Activated CD4-positive, alpha-beta T cell treated with anti-CD3 and anti-CD28 coated beads, Interleukin-10, Interleukin-2, amounts not matched to agents 100 ng/mL and 50 ng/mL, durations not matched to agents 16 hours and 8 hours (primary cell): ENCODE measurements at places on chromosomes 2 and 18.
A peak's percentile ranks its signal among the peaks of the same experiment; 100 is the strongest.

- peak; percentile 47 for DNase-seq
These were observed 101.7 kb downstream of the AGAP1 start for GRCh38 chr2:235595422-235596010.

DNA sequence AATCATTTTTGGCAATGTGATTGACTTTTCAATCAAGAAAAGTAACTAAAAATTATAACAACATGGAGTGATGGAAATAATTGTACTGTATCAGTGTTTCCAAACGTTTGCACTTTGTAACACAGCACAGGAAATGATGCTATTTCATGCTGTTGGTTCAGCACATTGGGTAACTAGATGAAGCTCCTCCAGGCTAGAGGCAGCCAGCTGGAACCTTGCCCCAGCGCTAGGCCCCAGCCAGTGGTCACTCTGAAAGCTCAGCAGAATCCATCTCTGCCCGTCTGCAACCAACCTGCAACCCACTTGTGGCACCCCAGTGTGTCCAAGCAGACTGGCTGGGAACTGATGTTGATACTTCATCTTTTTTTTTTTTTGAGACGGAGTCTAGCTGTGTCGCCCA is 15.3 kb downstream of the UNC50 start:
- DNase-seq, result no peak

DNA sequence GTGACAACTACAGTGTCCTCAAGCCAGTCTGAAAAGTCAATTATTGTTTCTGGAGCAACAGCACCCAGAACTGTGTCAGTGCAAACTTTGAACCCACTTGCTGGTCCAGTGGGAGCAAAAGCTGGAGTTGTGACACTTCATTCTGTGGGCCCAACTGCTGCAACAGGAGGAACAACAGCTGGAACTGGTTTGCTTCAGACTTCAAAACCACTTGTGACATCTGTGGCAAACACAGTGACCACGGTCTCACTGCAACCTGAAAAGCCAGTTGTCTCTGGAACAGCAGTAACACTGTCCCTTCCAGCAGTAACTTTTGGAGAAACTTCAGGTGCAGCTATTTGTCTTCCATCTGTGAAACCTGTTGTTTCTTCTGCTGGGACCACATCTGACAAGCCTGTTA is 59.8 kb downstream of the TAF4B start:
- peak; percentile 11 for DNase-seq

- no peak for DNase-seq
These were observed 161.4 kb downstream of the MYO3B start for GRCh38 chr2:170339322-170339721.

GRCh38 chr2:215651412-215651811 is 215.5 kb upstream of the FN1 start:
- DNase-seq, result no peak

GRCh38 chr2:58788402-58788801 is 547.3 kb upstream of the FANCL start:
- no peak for DNase-seq

DNA sequence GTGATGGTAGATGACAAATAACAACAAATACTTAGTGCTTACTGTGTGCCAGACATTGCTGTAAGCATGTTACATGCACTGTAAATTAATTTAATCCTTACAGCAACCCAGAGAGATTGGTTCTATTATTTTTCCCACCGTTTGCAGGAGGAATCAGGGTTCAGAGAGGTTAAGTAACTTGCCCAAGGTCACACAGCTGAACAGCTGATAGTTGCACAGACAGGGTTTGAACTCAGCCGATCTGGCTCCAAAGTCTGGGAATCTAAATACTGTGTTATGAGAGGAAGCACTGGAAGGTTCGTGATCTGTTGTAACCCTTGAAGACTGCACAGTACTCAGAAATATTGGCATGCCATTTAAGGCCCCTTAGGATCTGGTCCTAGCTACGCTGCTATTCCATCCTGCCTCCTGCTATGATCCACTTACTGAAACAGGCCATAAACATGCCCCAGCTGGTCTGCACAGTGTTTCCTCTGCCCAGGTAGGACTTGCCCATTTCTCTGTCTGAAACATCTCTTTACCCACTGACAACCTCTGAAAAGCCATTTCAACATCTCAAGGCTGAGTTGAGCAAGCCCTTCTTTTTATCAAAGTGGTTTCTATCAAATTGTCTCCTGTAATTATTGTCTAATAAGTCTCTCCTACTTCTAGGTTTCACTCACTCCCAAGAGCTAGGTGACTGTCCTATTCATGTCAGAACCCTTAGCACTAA is 40.4 kb upstream of the MRPL33 start:
- no peak for DNase-seq

DNA sequence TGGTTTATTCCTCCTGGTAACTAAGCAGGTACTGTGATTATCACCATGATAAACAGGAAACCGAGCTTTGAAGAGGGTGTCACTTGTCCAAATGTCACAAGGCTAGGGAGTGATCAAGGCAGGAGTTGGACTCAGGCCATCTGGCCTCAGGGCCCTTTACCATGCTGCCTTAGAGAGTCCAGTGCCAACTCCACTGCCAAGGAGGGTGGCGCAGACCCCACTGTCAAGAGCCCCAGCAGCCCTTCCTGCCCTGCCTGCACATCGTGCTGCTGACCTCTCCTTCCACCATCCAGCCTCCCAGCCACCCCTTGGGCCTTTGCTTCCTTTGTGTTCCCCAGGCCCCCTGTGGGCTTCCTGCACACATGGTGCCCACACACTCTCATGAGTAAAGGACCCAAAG is 48.3 kb downstream of the TNS1 start:
- no peak for DNase-seq

GRCh38 chr2:38164881-38165280 is 88.9 kb upstream of the CYP1B1 start:
- DNase-seq, result no peak

GRCh38 chr2:196985511-196986183 is 59.1 kb upstream of the PGAP1 start:
- no peak for DNase-seq

- DNase-seq, result no peak
These were observed 14.3 kb upstream of the PTH2R start for GRCh38 chr2:208392300-208392699.

DNA sequence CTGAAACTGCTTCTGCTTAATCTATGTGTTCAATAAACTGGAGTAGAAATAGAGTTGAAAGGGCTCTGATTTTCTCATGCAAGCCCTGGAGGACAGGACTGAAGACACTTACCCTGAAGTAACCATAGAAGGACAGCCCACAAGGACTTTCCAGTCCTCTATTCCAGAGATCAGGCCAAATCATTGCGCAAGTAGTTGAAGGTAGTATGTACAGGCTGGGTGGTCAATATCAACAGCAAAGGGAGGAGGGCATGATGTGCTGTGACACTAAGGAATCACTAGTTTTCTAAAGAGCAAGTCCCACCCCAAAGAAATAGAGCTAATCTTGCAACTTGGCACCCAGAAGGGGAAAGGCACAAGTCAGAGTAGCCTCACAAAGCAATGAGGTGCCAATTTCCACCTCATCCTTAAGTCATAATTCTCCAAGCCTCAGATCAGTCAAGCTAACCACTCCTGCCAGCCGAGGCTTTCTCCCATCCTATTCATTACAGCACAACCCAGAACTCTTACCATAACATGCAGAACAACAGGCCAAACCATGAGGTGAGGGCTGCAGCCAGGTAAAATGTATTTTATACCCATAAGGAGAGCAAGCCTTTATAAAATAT is 533.5 kb downstream of the TNS1 start:
- no peak for DNase-seq

GRCh38 chr2:119472749-119473148 is 41.1 kb downstream of the TMEM37 start:
- no peak for DNase-seq

DNA sequence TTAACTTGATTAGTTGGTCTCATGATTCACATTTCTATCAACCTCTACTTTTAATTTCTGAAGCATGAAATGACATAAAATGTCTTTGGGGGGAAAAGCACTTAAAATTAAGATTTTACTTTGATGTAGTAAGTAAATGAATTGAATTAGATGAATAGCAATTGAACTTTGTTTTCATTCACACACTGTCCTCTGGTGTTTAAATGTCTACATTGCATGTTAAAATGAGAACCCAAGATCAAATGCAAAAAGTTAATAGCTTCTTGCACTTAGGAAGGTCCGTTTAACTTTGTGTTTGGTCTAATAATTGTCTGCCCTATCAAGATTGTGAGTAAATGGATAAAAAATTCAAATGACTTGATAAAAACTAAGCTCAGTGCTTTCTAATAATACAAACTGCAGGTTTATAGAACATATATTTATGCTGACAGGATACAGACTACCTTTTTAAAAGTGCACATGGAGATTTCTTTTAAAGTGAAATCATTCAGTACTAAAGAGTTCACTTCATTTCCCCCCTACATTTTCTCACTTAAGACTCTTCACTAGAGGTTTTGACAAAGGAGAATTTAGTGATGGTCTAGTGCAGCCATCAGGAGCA is 156.2 kb upstream of the NABP1 start:
- DNase-seq, result peak; percentile 8

GRCh38 chr2:181231886-181232621 is 225.1 kb upstream of the ITGA4 start:
- no peak for DNase-seq

- no peak for DNase-seq
These were observed 16.2 kb downstream of the SERPINB13 start for GRCh38 chr18:63603355-63603754.

DNA sequence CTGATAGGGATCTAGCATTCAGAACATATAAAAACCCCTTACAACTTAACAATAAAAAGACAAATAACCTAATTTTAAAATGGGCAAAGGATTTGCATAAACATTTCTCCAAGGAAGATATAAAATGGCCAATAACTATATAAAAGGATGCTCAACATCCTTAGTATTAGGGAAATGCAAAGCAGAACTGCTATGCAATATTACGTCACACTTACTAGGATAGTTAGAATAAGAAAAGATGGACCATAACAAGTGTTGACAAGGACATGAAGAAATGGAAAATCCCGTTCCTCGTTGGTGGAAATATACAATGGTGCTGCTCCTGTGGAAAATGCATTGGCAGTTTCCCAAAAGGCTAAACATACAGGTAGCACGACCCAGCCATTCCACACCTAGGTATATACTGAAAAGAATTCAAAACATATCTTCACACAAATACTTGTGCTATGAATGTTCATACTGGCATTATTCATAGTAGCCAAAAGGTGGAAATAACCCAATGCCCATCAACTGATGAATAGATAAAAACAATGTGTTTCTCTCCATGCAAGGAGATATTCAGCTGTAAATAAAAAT is 48.2 kb upstream of the REV1 start:
- DNase-seq, result no peak

- DNase-seq, result no peak
These were observed 39.5 kb upstream of the ARL4C start for GRCh38 chr2:234536178-234536965.

DNA sequence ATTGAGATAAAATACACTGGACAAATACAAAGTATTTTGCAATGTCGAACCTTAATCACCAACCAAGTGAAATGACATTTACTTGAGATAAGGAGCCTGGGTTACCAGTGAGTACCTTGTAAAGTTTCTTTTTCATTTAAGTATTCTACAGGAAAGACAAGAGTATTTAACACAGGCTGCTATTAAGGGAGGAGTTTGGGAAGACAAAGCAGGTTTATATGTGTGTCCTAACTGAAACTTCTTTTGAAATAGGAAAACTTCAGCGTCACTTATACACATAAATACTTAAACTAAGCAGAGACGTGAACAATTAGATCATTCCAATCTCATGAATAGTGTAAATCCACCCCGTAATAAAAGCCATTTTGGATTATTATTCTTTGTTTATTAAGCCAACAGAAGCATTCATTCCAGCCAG is 126.7 kb upstream of the CYP26B1 start:
- no peak for DNase-seq

GRCh38 chr2:61335187-61335586 is 135.7 kb downstream of the USP34 start:
- DNase-seq, result no peak

- DNase-seq, result no peak
These were observed 36.7 kb downstream of the EPAS1 start for GRCh38 chr2:46333912-46334311.

DNA sequence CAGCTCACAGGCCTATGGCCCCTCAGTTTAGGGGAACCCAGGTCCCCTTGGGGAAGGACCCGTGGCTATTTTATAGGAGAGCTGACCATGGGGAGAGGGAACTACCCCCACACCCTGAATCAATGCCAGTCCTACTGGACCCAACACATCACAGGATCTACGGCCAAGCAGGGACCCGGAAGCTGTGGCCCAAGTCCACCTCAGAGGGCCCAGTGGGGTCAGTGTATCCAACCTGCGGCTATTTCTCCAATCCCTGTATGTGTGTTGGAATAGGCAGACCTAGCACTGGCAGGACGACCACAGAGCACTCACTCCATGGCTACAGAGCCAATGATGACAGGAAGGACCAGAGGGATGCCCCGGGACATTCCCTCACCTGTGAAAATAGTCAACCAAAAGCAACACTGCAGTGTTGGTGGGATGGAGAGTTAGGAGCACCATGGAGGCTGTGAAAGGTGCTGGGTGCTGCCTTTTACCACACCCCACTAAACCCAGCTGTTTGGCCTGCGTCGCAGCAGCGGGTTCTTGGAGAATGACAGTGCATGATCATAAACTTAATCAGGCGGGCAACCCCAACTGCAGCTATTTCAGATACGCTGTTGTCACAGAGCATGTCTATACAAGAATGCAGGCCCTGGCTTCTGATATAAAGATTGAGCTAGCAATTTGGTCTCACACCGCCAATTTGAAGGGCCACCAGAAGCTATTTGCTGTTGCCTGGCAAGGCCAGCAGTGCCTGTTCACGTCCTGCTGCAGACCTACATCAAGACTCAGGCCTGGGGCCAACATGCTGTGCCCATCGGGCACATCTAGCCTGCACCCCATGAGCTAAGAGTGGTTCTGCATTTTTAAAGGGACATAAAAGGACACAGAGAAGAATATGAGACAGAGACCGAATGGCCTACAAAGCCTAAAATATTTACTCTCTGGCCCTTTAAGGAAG is 110.4 kb downstream of the EIPR1 start:
- no peak for DNase-seq

- DNase-seq, result no peak
These were observed 30.0 kb upstream of the KLHL29 start for GRCh38 chr2:23355001-23355400.

DNA sequence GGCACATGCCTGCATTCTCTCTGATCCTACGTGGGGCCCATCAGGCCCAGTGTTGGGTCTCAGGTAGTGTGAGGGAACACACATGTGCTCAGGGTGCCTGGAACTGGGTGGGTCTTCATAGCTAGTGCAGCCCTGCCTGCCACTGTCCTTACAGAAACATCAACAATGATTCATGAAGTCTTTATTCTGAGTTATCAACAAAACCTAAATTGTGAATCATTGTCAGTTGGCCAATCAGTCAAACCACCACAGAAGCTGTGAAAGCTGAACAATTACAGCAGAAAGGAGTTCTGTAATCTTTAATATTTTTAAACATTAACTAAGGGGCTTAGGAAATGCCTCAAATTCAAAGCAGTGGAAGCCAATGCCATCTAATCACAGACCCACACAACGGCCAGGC is 82.8 kb upstream of the ZNF521 start:
- DNase-seq, result no peak
